Fibroblast of villous mesenchyme (primary cell): ENCODE measurements at places on chromosomes 4 and X. TPM values are rescaled to one million over a fixed set of nuclear protein-coding genes. Genes with fewer than 3 reads are reported as not detected.
A peak's percentile ranks its signal among the peaks of the same experiment; 100 is the strongest.

DNA sequence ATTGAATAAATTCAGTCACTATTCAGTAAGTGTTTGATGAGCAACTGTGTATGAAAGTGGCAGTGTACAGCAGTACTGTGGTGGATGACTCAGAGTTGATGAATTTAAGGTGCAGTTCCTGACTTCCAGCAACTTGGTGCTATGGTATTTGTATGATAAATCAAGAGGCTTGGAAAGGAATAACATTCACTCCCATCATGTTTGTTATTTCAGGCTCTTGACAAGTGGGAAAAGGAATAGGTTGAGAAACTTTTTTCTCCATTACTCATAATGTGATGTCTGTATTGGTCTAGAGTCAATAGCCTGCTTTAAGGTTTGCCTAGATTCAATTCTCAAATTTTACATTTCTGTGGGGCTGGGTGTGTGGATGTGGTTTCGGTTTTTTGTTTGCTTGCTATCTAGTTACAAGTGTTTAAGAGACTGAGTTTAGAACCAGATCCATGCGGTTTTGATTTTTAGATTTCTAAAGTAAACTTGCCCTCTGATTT, 35.1 kb upstream of the CYP2U1 start:
- peak; percentile 87 for DNase-seq

MCF2 gene
- under 0.01 TPM in 2 replicates for total RNA-seq

DNA sequence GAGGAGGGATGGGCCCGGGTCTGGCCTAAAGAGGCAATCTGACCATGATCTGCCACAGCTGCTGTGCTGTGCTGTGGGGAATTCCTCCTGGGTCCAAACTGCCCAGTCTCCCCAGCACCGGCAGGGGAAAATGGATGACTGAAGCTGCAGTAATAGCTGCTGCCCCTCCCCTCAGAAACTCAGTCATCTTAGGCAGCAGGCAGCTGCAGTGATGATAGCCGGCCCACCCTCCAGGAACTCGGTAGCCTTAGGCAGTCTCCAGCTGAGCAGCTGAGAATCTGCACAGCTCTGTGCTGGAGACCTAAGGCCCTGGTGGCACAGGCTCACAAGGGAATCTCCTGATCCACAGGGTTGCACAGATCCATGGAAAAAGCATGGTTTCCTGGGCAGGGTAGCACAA, 113.4 kb upstream of the USP38 start:
- DNase-seq, result no peak

DNA sequence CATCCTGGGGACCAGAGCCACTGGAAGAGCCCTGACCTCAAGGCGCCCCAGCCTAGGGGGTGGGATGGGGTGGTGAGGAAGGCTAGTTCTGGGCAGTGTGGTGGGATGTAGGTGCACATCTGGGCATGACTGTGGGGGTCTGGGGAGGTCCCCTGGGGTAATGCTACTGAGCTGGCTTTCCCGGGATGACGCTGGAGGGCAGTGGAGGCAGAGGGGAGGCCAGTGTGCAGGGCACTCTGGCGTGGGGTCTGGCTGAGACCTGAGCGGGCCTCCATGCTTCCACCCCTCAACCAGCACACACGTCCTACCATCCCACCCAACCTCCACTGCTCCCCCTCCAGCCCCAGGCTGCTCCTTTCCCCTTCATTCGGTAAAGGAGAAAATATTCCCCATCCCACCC, 4.8 kb upstream of the SH3BP2 start:
- DNase-seq, result no peak

DNA sequence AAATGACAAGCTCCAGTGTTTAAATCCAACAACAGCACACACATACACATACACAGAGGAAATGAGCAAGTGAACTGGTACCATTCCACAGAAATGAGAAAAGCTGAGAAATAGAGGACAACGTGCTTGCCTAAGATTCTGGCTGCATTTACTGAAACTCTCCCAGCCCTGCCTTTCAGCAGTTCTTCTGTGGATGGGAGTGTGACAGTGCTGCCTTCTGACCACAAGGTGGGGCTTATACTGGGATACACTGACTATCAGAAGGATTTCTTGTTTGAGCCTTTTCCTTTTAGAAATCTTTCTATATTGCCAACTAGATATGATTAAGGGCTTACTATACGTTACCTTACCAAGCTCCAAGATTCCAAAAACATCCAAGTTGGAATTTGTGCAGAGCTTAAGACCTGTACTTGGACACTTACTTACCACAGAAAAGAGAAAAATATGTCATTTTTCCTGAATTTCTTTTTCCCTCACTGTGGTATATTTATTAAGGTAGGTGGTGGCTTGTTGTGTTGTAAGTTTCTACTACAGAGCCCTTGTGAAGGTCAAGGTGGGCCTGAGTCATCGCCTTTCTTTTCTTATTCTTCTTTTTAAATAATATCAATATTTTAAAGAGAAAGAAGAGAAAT, 10.7 kb upstream of the CXCL8 start:
- peak; percentile 82 for DNase-seq

PHOX2B gene
- not detected in 2 replicates for total RNA-seq

TMPRSS11A gene
- total RNA-seq, result not detected in 2 replicates

- DNase-seq, result no peak
Observed at GRCh38 chr4:1714303-1715001, 2.3 kb upstream of the SLBP start.

DNA sequence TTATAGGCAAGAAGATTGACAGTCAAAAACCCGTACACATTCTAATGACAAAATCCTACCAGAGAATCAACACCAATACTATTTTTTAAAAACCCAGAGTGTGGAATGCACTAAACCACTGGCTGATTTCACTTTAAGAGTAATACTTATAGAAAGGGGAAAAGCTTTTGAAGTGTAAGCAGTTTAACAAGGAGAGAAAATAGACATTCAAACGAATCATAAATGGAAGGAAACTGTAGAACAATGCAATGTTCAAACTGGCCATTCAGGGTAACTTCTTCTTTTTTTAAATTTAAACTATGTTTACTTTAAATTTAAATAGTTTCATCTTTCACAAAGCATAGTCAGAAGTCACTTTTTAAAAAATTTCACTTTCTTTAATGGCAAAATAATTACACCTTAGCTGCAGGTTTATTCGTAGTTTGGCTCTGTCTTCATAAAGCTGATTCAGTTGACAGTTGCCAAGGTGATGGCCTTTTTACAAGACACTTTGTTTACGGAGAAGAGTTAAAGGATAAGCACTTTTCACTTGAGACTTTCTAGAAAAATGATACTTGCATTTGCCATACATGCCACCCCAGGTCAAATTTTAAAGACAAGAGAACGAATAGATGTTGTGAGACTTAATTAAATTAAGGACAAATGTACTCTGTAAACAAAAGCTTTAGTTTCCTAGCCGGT, 82.4 kb upstream of the KLF3 start:
- DNase-seq, result no peak

DNA sequence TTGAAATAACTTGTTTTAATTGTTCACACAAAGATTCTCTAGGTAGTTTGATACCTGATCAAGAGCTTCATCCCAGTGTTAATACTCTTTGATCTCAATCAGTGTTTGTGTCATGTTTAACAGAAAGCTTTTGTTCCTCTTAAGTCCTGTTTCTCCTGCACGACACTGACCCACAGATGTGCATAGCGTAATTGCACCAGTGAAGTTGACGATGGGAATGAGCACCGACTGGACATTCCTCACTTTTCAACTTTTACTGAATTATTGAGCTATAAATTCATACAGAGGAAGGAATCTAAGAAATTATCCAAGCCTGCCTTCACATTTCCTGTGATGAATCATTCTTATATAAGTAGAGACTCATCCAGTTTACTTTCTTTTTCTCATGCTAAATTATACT, 878.7 kb upstream of the TENM3 start:
- DNase-seq, result no peak

DNA sequence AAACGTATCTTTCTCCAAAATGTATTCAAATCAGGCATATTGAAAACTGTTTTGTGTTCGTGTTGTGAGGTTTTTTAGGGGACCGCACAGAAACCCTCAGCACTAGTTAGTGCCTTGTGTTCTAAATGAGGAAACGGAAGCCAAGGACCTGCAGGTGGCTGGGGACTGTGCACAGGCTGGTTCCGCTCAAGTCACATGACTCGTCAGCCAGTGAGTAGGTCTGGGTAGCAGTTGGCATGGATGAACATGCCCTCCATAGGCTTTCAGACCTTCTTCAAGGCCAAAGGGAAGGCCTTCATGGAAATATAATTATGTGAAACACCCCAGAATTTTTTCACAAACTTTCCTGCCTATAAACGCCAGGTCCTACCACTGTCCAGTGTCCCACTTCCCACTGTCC, 1.3 kb upstream of the F11 start:
- no peak for DNase-seq

- DNase-seq, result no peak
Observed at GRCh38 chr4:184440595-184441358, 33.6 kb downstream of the IRF2 start.

DNA sequence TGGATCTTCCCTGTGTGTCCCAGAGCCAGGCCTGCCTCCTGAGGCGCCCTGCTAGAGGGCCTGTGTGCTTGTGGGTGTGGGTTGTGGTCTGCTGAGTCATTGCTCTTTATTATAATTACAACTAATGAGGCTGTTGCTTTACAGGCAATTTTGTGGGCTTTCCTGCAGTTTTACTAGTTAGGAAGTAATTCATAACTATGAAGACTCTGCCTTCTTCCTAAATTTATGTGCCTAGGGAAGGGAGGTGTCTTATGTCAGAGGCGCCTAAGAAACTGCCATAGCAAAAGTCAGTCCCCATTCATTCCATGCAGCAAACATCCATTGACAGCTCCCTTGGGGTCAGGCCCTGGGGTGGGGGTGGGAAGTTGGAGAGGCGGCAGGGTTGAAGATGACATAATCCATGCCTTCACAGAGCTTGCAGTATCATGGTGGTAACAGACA, 359.2 kb downstream of the IDS start:
- peak; percentile 16 for DNase-seq

DNA sequence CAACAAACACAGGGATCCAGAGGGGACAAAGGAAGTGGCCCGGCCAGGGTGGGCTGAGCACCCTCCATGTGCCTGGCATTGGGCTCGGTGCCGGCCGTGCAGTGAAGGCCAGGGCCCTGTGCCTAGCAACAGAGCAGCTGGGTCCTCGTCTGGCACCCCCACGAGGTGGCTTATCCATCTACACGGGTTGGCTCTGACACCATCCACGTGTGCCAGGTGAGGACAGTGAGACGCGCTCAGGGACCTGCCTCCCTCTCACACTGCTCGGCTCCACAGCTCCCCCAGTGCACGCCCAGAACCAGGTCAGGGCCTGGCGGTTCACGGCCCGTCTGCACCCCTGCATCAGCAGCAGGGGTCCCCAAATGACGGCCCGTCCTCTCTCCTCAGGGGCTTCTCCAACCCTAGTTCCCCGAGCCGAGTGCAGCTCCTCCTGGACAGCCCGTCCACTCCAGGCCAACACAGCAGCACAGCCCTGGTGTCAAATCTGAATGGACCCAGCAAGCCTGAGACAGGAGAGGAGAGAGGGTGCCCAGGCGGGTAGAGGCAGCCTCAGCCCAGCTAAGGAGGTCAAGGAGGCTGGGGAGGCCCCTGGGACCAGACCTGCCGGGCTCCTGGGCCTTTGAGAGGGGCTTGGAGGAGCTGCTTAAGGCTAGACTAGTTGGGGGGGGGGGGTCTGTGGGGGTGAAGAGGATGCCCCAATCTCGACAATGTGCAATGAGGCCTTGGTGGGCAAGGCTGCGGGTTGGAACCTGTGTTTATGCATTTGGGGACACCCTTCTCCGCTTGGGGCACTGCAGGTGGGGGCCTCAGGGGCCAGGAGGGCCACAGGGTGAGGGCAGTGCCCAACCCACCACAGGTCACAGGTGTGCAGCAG, 113.6 kb downstream of the FAM53A start:
- DNase-seq, result no peak

- DNase-seq, result no peak
Observed at GRCh38 chrX:150573702-150574101, 5.3 kb downstream of the MTM1 start.

- DNase-seq, result peak; percentile 54
Observed at GRCh38 chr4:74161666-74162450, 3.9 kb downstream of the MTHFD2L start.

GRCh38 chrX:28311466-28311865, 275.8 kb upstream of the IL1RAPL1 start:
- DNase-seq, result no peak

SSX2B gene
- total RNA-seq, result 0.32 TPM in 1 of 2 replicates, not detected in the other

ARMCX1 gene
- 32.5 and 41.9 TPM in 2 replicates for total RNA-seq

DNA sequence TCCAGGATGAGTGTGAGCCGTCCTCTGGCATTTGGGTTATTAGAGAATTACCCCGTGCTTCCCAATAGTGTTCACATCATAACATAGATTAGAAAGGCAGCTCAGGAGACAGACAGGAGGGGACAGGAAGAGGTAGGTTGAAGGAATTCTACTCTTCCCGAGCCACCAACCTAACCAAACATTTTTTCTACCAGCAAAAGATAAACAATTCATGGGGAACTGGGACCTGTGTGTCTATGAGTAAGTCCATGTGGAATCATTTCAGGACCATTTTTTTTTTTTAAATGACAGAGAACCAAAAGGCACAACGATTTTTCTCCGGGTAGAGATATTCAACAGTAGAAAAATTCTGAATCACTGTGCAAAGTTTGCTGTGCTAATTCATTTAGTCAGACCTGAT, 174.2 kb upstream of the ETNPPL start:
- no peak for DNase-seq

FAM53A gene
- 0.86 and 2.3 TPM in 2 replicates for total RNA-seq

GRCh38 chr4:152983221-152983620, 47.1 kb downstream of the FHDC1 start:
- peak; percentile 4 for DNase-seq

GRCh38 chrX:31604629-31605221, 532.9 kb upstream of the FTHL17 start:
- no peak for DNase-seq

LRP2BP gene
- total RNA-seq, result 0.32 and 1.3 TPM in 2 replicates

EFHC2 gene
- under 0.01 and 0.32 TPM in 2 replicates for total RNA-seq

GRIA3 gene
- total RNA-seq, result 8.1 and 19.4 TPM in 2 replicates

ITIH6 gene
- total RNA-seq, result not detected in 2 replicates

- peak; percentile 90 for DNase-seq
Observed at GRCh38 chr4:110636680-110637407, 14.0 kb upstream of the PITX2 start.

ACOX3 gene
- 26.8 and 32.5 TPM in 2 replicates for total RNA-seq

DNA sequence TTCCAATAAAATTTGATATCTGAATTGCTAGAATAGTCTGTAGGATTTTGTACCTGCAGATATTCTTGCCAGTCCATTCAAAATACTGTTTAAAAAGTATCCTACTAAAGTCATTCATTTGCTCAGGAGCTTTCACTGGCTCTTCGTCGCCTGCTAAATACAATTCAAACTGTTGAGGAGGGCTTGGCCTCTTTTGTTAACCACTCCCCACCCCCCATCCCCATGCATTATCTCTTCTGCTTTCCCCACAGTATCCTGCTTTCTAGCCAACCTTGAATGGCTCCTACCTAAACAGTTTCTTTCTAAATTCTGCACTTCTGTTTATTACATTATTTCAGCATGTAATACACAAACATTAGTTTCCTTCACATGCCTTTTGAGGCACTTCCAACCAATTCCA, 230.8 kb downstream of the CPE start:
- DNase-seq, result no peak

SMIM31 gene
- not detected in 2 replicates for total RNA-seq

CSN1S1 gene
- not detected in 2 replicates for total RNA-seq

- DNase-seq, result no peak
Observed at GRCh38 chr4:33772582-33772981, 2471.7 kb downstream of the ARAP2 start.

GRCh38 chr4:93103042-93103441, 725.5 kb upstream of the ATOH1 start:
- no peak for DNase-seq

PRR32 gene
- not detected in 2 replicates for total RNA-seq

GRCh38 chrX:123731258-123731986, 1.4 kb downstream of the THOC2 start:
- peak; percentile 25 for DNase-seq
